ENCODE measurements at places on chromosomes 3 and 15.

- DNase-seq = no peak
Observed at GRCh38 chr15:64938192-64938591, 26.5 kb downstream of the ANKDD1A start.

DNA sequence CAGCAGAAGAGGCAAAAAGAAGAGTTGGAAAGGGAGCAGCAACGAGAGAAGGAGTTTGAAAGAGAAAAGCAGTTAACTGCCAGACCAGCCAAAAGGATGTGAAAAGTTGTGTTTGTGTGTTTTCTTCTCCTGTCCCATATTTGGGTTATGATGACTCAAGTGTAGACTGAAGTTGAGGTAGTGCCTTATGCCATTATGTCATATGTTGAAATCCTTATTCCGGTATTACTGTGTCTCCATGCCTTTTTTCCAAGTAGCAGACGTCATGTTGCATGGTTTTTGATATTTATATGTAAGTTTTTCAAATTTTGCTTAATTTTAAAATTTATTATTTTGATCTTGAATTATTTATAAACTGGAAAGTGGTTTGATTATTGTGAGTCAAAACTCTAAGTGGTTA, 19.2 kb downstream of the BLOC1S6 start:
- no peak for DNase-seq

- no peak for DNase-seq
Observed at GRCh38 chr3:194562986-194563385, 70.2 kb downstream of the TMEM44 start.

GRCh38 chr3:130323503-130323902, 22.0 kb upstream of the COL6A5 start:
- no peak for DNase-seq

GRCh38 chr3:197353867-197354567, 55.6 kb upstream of the DLG1 start:
- DNase-seq = no peak

GRCh38 chr15:46682969-46683791, 1034.1 kb upstream of the SEMA6D start:
- DNase-seq = no peak

DNA sequence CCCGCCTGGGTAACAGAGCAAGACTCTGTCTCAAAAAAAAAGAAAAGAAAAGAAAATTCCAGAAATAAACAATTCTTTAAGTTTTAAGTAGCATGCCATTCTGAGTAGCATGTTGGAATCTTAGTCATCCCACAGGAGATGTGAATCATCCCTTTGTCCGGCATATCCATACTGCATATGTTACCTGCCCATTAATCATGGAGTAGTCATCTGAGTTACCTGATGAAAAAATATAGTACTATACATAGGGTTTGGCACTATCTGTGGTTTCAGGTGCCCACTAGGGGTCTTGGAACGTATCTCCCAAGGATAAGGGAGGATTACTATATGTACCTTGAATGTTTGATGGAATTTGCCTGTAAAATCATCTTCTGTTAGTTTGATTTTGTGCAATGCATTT, 6.3 kb upstream of the CCR4 start:
- no peak for DNase-seq

- peak; percentile 45 for DNase-seq
Observed at GRCh38 chr15:65421360-65422215, 1.2 kb downstream of the IGDCC4 start.

DNA sequence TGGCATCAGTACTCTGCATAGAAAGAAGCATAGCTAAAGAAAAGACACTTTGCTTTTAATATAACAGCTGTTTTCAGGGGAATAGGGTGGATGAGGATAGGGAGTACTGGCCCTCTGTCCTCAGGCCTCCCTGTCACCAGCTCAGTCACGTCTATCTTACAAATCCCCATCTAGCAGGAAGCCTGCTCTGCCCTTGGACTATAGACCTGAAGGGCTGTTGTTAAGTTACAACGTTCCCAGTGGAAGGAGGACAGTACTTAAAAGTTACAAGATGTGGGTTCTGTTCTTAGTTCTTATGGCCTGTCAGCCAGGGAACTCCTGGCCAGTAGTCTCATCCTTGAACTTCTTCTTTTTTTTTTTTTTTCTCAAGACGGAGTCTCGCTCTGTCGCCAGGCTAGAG, 70.5 kb downstream of the RPL39L start:
- no peak for DNase-seq

GRCh38 chr3:188284455-188285212, 130.7 kb downstream of the LPP start:
- peak; percentile 74 for DNase-seq

- peak; percentile 18 for DNase-seq
Observed at GRCh38 chr3:41190509-41191284, 8.6 kb upstream of the CTNNB1 start.

DNA sequence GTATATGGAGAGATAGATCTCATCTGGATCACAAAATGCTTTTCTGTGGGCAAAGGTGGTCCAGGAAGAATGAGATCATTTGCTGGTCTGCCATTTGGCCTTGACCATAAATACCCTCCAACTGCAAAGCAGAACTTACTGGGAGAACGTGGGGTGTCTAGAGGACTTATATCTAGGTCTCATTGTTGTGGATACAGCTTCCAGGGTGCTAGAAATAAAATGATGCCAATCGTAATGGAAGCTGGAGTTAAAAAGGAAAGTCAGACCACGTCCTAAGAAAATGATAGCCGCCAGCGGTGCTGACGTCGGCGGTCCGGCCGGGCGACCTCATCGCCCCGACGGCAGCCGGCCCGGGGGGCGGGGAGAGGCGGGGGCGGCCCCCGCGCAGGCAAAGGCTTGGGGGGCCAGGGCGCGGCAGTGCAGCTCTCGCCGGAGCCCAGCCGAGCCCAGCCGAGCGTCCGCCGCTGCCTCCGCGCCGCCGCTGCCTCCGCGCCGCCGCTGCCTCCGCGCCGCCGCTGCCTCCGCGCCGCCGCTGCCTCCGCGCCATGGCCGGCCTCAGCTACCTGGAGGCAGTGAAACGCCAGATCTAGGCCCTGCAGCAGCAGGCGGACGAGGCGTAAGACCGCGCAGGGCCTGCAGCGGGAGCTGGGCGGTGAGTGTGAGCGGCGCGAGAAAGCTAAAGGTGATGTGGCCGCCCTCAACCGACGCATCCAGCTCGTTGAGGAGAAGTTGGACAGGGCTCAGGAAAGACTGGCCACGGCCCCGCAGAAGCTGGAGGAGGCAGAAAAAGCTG, 89.5 kb downstream of the EOMES start:
- peak; percentile 52 for DNase-seq

DNA sequence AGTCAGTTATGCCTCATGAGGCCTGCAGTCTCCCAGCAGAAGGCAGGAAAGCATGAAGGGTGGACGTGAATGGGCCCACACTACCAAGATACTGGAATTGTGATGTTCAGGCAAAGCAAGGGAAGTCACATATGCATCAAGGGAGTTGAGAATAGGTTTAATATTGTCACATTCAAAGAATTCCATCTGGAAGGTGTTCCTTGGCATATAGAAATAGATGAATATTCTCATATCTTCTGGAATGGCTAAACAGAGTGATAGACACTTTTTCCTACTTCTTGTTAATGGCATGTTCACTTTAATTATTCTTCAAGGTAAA, 103.7 kb downstream of the CMSS1 start:
- no peak for DNase-seq

DNA sequence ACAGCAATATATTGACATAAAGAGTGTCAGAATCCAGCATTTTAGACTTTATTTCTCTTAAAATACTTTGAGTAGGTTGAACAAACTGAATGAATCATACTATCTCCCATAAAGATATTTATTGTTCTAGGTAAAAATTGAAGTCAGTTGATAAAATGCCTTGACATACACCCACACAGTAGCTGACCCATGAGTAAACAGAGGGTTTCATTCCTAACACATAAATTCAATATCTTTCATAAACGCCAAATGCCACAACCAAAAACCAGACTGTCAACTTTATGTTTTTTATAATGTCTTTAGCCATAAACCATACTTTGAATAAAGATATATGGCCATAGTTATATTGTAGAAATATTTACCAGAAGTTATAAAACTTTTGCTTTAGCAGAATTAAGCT, 742.4 kb downstream of the NAALADL2 start:
- no peak for DNase-seq

Data from activated CD8-positive, alpha-beta T cell treated with anti-CD3 and anti-CD28 coated beads for 36 hours (primary cell).